Stimulated activated CD8-positive, alpha-beta memory T cell treated with anti-CD3 and anti-CD28 coated beads, Interleukin-2, amount 100 ng/mL, for 1 hour (primary cell): ENCODE measurements at places on chromosomes 5 and 9.

- no peak for DNase-seq
These were observed 175.3 kb downstream of the SLF1 start for GRCh38 chr5:94793816-94794198.

DNA sequence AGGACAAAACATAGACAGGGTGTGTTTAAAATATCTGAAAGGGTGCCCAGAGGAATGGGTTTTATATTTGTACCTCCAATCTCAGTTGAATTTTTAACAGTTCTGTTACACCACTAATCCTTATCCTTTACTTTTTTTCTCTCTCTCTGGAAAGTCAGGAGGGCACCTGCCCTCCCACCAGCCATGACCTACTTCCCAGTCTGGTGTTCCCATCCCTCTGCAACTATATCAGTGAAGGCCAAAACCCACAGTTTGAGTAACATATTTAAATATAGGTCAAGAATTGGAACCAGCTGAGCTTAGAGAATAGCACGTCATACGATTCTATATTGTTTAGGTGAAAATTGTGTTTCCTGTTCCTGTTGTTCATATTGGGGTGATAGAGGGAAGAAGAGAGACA, 229.8 kb downstream of the NTRK2 start:
- no peak for DNase-seq

GRCh38 chr9:698954-699353, 142.5 kb upstream of the DMRT1 start:
- DNase-seq = no peak

DNA sequence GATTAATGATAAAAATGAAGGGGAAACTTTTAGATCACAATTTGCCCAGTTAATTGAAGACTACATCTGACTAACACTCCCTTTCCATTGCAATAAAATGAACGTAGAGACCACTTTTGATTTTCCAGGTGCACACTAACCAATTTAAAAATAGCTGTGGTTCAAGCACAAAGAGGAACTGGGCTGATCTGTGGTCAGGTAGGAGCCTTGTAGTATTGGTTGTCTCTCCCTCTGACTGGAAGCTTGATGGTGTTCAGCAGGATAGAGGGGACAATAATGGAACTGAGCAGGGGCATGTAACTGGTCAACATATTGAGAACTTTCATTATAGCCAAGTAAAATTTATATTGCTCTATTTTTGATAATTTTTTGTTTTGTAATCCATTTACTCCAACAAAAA, 886.8 kb upstream of the SEMA6A start:
- no peak for DNase-seq

GRCh38 chr5:160188141-160189015, 40.9 kb upstream of the FABP6 start:
- DNase-seq = no peak

DNA sequence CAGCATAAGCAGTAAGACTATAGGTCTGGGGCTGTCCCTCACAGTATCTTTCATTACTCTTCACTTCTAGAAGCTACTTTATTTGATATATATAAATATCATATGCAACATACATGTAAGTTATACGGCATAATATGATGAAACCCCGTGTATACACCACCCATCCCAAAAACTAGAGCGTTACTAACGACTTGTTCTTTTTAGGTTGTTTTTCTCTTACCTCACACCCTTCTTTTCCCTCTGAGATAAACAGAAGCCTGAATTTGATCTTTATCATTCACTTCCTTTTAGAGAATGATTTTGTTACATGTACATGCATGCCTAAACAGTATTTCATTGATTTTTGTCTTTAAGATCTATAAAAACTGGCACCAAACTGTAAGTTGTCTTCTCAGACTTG, 3.7 kb downstream of the TRMO start:
- no peak for DNase-seq

DNA sequence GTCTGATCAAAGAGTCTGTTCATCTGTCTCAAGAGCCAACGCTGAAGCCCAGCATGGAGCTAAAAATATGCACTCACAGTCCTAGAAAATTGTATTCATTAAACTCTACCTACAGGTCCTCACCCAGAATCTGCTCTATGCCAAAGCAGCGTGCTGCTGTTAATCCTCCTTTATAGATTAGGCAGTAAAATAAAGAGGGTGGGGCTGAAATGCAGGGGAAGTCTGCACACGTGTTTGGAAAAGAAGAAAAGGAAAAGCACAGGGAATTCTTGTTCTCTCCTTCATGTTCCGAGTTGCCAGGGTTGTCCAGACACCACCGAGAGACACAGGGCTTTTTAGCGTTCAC, 121.4 kb upstream of the TMEM161B start:
- no peak for DNase-seq

- DNase-seq = no peak
These were observed 115.1 kb upstream of the MVB12B start for GRCh38 chr9:126211441-126212074.

DNA sequence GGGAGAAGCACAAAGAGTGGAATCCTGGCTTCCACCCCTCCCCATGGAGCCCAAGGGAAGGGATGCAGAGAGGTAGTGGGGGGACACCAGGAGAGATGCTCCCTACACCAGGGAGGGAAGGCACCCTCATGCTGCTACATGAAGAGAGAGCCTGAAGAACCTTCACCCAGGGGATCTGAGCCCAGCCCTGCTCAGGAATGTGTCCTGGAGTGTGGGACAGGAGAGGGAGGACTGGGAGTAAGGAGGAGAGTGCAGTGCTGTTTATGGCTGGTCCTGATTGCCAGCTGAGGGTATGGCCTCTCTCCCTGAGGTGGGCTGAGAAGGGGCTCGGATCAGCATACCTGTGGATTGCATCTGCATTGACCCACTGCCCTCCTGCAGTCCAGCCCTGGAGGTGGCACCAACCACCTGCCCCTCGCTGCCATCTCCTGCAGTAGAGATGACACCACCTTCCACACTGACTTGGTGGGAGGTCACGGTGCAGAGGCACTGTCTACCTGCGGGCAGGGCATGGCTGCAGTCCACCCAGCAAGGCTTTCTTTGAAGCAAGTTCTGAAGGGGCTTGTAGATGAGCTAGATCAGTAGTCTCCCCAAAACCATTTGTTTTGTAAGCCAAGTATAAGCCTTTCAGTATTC, 114.9 kb upstream of the SLC25A48 start:
- no peak for DNase-seq

GRCh38 chr5:73908846-73909245, 282.9 kb downstream of the ARHGEF28 start:
- no peak for DNase-seq

GRCh38 chr9:29751226-29751625, 2177.9 kb upstream of the C9orf72 start:
- DNase-seq = no peak

DNA sequence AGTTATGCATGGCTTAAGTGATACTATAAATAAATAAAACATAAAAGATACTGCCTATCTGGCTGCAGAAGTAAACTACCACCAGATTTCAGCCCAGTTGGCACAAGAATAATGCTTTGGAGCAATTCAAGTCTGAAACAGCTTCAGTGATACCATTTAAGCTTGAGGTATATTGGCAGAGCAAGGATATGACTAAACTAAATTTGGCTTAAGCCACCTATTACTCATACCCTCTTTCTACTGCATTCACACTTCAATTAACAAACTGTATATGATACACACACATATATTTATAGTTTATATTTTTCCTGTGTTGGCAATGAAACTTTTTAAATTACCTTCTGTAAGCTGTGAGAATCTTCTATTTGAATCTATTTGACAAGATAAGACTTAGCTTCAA, 431.9 kb downstream of the ANXA1 start:
- no peak for DNase-seq

GRCh38 chr5:149537374-149537975, 13.8 kb downstream of the CSNK1A1 start:
- DNase-seq = no peak

GRCh38 chr9:135043345-135043744, 44.1 kb upstream of the OLFM1 start:
- no peak for DNase-seq

- no peak for DNase-seq
These were observed 32.1 kb downstream of the MTMR12 start for GRCh38 chr5:32280656-32281081.

DNA sequence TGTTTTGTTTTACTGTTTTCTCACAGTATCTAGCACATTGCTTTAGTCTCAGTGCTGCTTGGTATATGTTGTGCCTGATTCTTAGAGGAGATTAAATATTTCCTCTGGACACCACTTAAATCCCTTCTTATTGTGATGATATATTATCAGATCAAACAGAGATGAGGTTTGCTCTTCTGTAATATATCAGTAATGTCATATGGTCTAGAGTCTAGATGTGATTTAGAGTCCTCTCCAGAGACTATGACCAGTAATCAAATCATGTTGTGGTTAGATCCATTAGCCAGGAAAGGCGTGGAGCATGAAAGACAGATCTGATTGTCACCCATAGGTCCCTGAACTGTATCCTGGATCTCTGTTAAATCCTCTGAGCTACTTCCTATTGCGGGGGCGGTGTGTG, 24.4 kb downstream of the CAMK4 start:
- DNase-seq = no peak

GRCh38 chr9:16002816-16003215, 450.0 kb downstream of the CCDC171 start:
- DNase-seq = no peak

GRCh38 chr9:91407580-91408318, 15.9 kb downstream of the NFIL3 start:
- DNase-seq = no peak

GRCh38 chr5:172173564-172174153, 14.4 kb downstream of the STK10 start:
- peak; percentile 34 for DNase-seq

GRCh38 chr5:31954091-31954490, 220.0 kb downstream of the GOLPH3 start:
- DNase-seq = no peak

DNA sequence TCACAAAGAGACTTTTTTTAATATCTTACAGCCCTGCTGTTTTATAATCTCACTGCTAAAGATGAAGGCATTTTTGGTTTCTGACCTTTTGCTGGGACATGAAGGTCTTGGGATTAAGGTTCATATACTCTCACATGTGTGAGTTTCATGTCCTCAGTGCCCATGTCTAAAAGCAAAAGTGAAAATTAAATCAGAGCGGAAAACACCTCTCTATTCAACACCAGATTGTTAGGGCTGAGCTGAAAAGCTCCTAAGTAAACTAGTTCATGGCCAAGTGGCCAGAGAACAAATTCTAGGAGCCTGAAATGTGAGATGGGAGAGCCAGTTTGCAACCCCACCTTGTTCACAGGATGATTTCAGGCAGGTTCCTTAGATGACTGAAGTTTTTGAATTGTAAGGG, 110.9 kb downstream of the GRIA1 start:
- no peak for DNase-seq

DNA sequence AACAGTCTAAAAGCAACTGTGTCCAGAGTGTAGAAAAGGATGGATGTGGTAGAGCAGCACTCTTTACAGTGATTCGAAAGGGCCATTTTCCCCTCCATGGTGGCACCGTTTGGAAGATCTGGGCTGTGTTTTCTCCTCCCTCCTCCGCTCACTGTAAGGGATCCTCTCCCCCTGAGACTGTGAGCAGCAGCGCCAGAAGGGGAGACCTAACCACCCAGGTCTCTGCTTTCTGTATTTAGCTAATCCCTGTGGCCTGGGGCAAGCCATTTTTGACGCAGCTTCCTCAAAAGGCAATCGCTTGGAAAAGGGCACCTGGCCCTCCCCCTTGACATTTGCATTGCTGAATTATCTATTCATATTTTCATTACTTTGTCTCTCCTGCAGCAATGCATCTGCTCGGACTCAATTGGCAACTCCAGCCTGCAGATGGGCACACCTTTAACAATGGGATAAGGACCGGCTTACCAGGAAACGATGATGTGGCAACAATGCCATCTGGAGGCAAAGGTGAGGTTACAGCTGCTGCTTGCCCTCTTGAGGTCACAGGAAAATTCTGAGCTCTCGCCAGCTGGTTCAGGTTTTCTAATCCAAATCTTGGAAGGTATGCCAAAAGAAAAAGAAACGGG, 244.3 kb upstream of the WWC1 start:
- DNase-seq = no peak
